ENCODE measurements at places on chromosomes 5 and 9. TPM values are rescaled to one million over a fixed set of nuclear protein-coding genes. Genes with fewer than 3 reads are reported as not detected.

Gene ADAM19
- total RNA-seq = 23.0 TPM

Gene TMEM215
- total RNA-seq = 9.7 TPM

GRCh38 chr5:22541037-22541436 is 312.1 kb downstream of the CDH12 start:
- no peak for DNase-seq

DNA sequence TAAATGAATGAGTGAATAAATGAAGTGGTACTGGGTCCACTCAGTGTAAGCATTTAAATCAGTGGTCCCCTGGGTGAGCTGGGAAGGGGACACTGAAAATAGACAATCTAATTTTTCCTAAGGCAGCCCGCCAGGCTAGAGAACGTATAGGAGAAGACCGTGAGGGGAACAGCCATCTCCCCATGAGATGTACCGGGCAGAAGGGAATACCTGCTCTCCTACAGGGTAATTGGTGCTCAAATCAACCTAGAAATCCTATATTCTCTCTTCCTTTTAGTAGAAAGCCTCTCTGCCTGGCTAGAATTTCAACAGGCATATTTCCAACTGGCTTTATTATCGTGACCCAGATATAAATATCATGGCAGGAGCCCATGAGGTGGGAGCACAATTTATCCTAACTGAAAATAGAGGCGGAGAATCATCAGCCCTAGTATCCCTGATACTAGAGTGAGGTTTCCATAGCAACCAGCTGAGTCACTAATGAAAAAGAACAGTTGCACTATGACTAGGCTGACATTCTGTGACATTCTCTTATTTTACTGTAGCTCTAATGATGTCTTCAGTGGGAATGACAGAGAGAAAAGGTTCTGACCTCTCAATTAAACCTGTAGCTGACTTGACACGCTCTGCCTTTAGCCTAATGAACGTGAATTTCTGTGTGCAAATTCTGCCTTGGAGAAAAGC is 96.5 kb upstream of the CAST start:
- DNase-seq = no peak

DNA sequence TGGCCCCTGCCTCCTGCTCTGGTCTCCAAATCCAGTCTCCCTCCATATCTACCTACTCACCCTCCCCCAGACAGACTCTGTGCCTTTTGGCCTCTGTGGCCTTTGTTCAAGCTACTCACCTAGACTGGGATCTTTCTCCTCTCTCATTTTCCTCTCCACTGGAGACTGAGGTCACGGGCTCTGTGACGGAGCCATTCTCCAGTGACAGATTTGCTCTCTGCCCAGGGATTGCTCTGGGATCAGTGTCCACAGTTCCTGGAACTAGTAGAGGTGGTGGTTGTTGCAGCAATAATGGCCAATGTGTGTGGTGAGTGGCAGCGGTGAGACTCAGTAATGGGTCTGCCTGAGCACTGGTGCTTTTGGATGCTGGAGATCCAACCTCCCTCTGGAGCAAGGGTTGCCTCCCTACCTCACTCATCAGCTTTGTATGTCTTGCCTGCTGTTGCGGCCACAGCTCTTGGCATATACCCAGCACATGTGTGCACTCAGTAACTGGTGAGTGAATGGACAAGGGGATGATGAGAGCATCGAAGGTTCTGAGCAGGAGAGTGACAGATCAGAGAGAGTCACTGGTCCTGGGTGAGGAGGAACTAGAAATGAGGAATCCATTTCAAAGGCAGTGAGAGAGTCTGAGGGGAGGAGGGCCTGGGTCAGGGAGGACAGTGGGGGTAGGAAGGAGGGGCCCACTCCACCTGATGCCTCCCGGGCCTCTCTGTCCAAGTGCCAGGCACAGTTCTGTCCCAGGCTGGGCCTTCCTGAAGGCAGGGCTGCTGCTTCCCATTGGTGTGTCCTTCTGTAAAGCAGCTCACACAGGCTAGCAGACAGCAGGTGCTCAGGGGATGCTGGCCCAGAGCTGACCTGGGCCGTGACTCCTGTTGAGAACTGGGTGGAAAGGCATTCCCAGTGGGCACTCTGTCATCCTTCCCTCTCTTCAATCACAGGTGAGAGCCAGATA is 96.5 kb upstream of the PITX1 start:
- DNase-seq = no peak

Data from sciatic nerve (tissue), 2 donors.